ENCODE measurements at places on chromosomes 16 and 17.
A peak's percentile ranks its signal among the peaks of the same experiment; 100 is the strongest.

GRCh38 chr17:82297714-82298537, 19.5 kb downstream of the CD7 start:
- peak; percentile 85 for DNase-seq

GRCh38 chr17:79633993-79634813, 23.4 kb upstream of the RBFOX3 start:
- DNase-seq, result no peak

GRCh38 chr17:58329810-58330537, 1.4 kb upstream of the TSPOAP1 start:
- DNase-seq, result peak; percentile 91

- no peak for DNase-seq
These were observed 15.1 kb upstream of the CD300LD start for GRCh38 chr17:74607221-74607620.

DNA sequence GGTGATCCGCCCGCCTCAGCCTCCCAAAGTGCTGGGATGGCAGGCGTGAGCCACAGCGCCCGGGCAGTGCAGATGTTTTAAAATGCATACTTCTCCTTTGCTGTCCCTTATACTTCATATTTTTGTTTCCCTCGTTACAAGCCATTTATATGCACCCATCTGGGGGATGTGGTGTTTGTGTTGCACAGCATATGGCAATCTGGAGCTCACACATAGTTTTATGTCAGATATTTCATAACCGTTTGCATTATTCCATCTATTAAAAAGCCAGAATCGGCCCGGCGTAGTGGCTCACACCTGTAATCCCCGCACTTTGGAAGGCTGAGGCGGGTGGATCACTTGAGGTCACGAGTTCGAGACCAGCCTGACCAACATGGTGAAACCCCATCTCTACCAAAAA, 11.8 kb downstream of the FLYWCH1 start:
- DNase-seq, result no peak

DNA sequence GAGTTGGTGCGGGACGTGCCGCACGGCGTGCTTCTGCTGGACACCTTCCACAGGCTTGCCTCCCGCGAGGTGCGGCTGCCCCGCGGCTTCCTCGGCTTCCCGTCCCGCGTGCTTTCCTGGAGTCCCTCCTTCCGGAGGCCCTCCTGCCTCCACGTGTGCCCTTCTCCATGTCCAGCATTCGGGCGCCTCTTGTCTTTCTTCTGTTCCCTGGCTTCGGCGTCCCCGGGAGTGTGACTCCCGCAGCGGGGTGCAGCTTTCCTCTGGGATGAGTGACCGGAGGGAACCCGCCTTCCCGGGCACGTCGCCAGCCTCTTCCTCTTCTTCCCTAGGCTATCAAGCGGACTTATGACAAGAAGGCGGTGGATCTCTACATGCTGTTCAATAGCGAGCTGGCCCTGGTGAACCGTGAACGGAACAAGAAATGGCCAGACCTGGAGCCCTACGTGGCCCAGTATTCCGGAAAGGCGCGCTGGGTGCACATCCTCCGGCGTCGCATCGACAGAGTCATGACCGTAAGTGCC, 23.0 kb downstream of the DNAH2 start:
- DNase-seq, result no peak

DNA sequence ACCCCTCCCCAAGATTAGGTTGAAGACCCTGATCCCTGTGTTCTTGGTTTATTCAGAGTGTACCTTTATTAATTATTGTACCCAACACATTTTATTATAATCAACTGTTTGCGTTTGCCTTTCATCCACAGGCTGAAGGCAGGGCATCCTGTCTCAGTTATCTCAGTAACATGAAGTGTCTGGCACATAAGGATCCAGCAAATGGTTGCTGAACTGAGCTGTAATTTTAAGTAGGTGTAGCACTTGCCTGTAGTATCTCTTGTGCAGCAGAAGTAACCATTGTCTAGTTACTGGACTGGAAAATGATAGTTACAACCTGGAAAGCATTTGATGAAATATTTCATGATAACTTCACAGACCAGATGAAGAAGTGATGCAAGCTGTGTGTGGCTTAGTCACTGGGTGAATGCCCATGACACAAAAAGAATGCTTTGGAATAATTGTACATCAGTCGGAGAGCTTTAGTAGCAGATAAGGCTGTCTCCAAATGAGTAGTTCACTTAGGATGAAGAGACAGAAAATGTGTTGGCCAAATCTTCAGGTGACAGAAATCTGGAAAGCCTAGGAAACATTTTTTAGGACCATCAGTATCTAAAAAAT, 56.6 kb downstream of the ESRP2 start:
- no peak for DNase-seq

DNA sequence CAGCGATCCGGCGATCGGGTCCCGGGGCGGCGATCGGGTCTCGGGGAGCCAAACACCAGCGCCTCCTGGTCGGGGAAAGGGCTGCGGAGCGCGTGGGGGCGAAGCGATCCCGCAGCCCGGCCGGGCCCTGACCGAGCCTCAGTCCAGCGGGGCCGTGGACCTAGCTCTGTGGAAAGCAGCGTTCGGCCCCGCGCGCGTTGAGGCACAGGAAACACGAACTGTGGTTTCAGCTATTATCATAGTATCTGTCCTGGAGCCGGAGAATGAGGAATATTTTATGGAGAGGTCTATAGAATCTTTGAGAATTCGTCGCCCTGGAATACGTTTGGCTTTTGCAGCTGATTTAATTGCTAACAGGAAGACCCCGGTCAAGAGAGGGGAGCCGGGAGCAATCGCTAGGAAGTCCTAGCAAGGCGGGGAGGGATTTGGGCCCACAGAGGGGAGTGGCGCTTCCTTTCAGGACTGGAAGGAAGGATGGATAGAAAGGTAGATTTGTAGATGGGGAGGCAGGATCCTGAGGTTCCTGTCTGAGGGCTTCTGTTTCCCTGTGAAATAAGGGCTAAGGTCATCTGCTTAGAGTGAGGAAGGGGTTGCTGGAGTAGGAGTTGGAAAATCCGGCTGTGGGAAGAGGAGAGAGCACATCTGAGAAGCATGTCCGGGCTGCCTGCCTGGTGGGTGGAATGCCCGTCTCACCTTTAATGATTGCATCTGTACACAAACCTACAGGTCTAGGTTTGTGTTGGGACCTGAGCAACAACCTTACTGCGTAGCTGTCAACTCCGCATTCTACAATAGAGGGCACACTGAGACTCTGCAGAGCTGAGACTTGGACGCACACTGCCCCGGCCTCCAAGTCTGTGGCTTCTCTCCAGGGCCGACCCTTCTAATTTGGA, 770 bp downstream of the CCNF start:
- DNase-seq, result peak; percentile 72

DNA sequence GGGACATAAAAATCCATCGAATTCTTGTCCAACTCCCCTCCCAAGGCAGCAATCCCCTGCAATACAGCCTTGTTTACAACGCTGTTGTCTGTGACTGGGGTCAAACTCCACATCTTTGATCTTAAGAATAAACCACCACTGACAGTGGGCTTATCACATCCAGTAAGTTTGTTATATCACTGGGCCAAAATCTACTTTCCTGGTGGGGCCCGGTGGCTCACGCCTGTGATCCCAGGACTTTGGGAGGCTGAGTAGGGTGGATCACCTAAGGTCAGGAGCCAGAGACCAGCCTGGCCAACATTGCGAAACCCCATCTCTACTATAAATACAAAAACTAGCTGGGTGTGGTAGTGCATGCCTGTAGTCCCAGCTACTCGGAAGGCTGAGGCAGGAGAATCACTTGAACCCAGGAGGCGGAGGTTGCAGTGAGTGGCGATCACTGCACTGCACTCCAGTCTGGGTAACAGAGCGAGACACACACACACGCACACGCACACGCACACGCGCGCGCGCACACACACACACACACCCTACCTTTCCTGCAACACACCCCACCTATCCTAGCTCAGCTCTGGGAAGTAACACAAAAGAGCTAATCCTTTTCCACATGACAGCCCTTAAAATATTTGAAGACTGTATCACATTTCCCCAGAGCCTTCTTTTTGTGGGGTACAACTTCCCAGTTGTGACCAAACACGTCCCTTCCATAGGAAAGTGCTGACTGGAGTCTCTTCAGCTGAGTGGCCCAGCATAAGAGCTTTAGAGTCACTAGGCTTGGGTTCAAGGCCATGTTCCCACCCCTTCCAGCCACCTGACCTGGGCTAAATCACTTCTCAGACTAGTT, 20.9 kb upstream of the ABCC1 start:
- DNase-seq, result no peak

- DNase-seq, result no peak
These were observed 293.4 kb downstream of the SHISA9 start for GRCh38 chr16:13194766-13195165.

GRCh38 chr17:64750891-64751677, 89.0 kb upstream of the SMURF2 start:
- no peak for DNase-seq

GRCh38 chr16:12188061-12188934, 211.8 kb downstream of the SNX29 start:
- DNase-seq, result no peak

DNA sequence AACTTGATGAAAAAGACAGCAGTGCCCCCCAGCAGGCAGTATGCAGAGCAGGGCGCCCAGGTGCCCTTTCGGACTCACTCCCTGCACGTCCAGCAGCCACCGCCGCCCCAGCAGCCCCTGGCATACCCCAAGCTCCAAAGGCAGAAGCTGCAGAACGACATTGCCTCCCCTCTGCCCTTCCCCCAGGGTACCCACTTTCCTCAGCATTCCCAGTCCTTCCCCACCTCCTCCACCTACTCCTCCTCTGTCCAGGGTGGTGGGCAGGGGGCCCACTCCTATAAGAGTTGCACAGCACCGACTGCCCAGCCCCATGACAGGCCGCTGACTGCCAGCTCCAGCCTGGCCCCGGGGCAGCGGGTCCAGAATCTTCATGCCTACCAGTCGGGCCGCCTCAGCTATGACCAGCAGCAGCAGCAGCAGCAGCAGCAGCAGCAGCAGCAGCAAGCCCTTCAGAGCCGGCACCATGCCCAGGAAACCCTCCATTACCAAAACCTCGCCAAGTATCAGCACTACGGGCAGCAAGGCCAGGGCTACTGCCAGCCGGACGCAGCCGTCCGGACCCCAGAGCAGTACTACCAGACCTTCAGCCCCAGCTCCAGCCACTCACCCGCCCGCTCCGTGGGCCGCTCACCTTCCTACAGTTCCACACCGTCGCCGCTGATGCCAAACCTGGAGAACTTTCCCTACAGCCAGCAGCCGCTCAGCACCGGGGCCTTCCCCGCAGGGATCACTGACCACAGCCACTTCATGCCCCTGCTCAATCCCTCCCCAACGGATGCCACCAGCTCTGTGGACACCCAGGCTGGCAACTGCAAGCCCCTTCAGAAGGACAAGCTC, 43.2 kb downstream of the SREBF1 start:
- no peak for DNase-seq

- DNase-seq, result peak; percentile 0
These were observed 20.1 kb downstream of the IRX3 start for GRCh38 chr16:54266363-54266955.
